ENCODE measurements at places on chromosomes 7 and 10.

- no peak for DNase-seq
Observed at GRCh38 chr10:61319386-61320256, 133.6 kb downstream of the TMEM26 start.

DNA sequence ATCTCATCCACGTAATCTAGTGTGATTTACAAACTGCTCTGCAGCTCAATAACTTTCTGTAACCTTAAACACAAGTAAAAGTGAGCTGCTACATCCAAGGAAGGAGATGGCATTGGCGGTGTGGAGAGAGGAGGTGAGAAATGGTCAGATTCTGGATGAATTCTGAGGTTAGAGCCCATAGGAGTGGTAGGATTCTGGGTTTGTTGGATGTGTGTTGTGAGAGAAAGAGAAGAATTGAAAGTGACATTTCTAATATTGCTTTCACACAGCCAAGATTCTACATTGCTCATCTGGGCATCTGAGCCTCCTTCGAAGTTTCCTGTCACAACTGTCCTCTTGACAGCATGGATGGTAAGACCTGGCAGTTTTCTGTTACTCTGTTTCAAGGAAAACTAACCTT, 2.5 kb downstream of the MCM10 start:
- no peak for DNase-seq

DNA sequence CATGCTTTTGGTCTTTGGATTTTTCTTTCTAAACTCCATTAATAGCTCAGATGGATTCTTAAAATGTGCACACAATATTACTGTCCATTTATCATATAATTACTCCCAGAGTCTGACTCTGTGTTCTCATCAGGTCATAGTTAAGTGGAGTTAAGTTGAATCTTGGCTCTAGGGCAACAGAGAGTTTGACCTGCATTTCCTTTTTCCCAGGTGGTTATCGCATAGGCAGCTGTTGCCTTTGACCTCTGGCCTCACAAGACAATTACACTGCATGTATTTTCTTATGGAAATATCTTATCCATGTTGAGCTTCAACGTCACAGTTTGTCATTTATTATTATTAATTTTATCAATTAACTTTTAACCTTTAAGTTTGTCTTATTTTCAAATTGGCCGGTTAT, 237.5 kb upstream of the HGF start:
- DNase-seq = no peak

DNA sequence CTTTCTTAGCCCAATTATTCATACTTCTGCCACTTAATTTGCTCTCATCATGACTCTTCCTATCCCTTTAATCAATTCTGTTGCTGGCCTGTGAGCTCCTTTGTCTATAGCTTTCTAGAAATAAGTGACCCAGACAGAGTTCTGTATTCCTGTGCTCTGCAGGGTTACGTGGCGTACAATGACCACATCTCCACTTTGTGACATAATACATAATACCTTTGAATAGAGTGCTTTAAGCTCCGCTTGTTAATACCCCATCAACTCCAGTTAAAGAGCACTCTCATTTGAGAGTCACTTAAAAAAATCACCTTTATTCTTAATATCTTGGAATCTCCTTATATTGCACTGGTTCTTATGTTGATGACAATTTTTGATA, 619.0 kb downstream of the PARD3 start:
- DNase-seq = no peak

GRCh38 chr7:27996141-27996540, 184.5 kb downstream of the JAZF1 start:
- no peak for DNase-seq

DNA sequence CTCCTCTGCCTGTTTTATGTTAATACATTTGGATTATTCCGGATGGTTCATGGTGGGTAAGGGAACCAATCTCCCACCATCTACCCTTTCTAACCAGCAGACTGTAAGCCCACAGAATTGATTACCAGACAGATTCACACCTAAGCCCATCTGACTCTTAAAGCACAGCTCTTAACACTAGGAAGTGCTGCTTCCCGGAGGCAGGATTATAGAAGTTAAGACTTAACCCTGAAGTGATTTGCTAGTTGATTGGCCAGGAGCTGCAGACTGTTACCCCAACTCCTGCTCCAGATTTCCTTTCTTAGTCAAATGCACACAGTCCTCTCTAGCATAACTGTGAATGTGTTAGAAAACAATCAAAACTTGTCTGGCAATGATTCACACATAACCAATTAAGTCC, 221.7 kb downstream of the CDK14 start:
- DNase-seq = no peak

DNA sequence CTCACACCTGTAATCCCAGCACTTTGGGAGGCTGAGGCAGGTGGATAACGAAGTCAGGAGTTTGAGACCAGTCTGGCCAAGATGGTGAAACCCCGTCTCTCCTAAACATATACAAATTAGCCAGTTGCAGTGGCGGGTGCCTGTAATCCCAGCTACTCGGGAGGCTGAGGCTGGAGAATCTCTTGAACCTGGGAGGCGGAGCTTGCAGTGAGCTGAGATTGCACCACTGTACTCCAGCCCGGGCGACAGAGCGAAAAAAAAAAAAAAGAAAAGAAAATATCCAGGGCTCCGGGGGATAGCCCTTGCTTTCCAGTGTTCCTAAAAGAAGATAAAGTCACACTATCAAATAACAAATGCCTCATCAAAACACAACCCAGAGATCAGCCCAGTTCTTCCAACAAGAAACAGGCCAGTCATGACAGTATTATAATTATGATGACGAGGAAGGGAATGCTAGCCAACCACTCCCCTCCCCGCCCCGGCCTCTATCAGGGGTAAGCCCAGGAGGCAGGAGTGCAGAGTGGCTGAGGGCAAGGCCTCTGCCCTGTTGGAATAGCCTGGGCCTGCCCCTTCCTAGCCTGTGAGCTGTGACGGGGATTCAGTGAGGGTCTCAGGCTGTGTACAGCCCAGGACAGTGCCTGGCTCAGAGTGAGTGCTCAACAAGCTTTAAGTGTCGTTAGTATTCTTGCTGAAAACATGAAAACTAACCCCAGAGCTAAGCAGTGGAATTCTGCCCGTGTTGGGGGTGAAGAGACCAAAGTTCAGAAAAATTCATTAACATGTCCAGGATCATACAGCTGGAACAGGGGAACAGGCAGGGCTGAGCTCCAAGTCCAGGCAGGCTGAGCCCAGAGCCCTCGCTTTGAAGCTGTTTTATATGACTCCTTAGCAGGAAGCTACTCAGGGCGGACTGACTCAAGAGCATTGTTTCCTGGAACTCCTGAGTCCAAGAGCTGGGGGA, 54.3 kb downstream of the FAM241B start:
- DNase-seq = no peak

GRCh38 chr10:103921248-103921647, 3.3 kb upstream of the STN1 start:
- no peak for DNase-seq

Measured in DMS153 (cell line).